ENCODE measurements at places on chromosomes 1 and 21.

DNA sequence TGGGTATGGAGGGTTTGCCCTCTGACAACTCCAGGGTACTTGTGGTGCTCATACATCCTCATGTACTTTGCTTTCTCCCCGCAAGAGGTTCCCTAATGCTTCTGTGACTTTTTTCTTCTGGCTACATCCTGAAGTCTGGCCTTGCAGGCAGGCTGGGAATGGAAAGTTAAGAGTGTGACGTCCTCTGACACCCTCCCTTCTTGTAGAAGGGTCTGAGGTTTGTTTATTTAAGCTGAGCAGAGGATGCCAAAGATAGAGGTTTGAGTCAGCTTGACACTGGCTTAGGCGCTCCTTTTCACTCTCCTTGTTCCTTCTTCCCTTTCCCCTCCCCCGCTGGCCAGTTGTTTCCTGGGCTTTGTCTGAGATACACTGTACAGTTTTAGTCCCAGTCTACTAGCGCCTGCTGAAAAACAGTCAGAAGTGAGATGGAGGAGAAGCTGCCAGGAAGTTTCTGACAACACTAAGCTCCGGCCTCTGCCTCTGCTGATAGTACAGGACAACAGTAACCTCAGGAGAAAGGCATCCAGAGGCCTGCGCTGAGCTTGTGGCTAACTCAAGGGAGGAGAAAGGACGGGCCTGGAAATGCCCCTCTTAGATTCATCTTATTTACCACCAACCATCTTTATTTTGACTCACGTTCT lies at the start of gene MACF1:
MACF1 (plus strand) TSS at position 255 of the 641 bp plus-strand sequence; CDS start at position 583, 328 bp downstream.
- DNase-seq = peak; percentile 33

- DNase-seq = no peak
These were observed 36.5 kb downstream of the DTL start for GRCh38 chr1:212072047-212072446.

DNA sequence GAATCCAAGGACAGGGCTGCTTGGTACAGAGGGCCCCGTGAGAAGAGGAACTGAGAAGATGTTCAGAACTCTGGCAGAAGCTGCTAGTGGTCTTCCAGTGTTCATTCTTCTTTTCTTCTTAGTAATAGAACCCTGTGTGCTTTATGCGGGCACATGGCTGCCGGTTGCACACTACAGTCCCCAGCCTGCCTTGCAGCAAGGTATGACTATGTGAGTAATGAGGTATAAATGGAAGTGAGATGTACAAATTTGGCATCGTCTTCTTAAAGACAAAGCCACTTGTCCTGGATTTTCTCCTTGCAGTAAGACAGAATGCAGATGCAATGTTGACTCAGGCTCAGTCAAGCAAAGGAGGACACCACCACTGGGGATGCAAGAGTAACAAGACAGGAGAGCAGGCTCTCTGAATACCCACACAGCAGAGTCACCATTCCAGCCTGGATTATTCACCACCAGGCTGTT lies 15.0 kb upstream of the ATP1B1 start:
- DNase-seq = no peak

- DNase-seq = no peak
These were observed 977 bp downstream of the LCA5L start for GRCh38 chr21:39444421-39445180.

GRCh38 chr1:226134170-226135058 lies 52.1 kb downstream of the ACBD3 start:
- DNase-seq = no peak

- DNase-seq = no peak
These were observed 74.3 kb upstream of the CAPZB start for GRCh38 chr1:19559641-19560040.

- no peak for DNase-seq
These were observed 100.3 kb downstream of the RERE start for GRCh38 chr1:8717148-8717547.

GRCh38 chr1:9654051-9654833 lies 2.7 kb downstream of the PIK3CD start:
- no peak for DNase-seq

- no peak for DNase-seq
These were observed 210.7 kb upstream of the PTBP2 start for GRCh38 chr1:96510911-96511310.

DNA sequence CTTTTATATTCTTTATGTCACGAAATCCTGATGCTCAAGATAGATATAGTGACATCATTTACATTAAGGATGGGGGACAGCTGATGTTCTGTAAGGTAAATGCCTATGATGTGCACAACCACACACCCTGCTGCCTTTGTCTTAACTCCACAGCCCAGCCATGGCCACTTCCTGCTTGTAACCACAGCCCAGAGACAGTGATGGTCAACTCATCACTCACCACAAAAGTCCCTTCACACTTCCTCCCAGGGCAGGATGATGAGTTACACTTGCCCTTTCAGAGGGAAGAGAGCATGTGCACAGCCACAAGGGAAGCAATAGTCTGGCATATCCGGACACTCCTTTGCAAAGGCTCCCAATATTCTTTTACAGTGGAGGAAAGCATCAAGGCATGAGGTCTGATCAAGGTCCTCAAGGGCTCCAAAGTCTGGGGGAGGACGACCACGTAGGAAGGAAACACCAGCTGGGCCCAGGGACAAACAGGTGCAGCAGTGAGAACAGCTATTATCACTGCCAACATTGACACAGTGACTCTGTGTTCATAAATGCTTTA lies 53.8 kb downstream of the PLPP3 start:
- peak; percentile 12 for DNase-seq

Measured in nucleus accumbens (tissue), 56 donors.